ENCODE measurements at places on chromosomes 1 and 21.

- no peak for DNase-seq
Measured at GRCh38 chr1:104856091-104856490, 1106.4 kb downstream of the AMY1C start.

DNA sequence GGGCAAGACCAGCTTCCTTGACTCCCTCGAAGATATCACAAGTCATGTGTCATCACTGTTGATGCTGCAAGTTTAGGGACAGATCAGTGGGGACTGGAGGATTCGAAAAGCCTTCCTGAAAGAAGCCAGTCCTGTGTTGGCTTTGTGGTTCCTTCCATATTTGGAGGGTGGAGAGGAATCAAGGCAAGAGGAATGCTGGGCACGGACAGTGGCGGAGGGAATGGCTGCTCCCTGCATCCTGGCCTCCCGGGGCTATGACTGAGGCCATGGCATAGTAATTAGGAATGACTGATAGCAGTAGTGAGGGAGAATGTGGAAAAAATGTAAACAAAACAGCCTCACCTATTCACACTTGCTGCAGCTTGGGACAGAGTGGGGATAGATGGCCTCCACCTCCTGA lies 36.4 kb downstream of the VANGL1 start:
- no peak for DNase-seq

DNA sequence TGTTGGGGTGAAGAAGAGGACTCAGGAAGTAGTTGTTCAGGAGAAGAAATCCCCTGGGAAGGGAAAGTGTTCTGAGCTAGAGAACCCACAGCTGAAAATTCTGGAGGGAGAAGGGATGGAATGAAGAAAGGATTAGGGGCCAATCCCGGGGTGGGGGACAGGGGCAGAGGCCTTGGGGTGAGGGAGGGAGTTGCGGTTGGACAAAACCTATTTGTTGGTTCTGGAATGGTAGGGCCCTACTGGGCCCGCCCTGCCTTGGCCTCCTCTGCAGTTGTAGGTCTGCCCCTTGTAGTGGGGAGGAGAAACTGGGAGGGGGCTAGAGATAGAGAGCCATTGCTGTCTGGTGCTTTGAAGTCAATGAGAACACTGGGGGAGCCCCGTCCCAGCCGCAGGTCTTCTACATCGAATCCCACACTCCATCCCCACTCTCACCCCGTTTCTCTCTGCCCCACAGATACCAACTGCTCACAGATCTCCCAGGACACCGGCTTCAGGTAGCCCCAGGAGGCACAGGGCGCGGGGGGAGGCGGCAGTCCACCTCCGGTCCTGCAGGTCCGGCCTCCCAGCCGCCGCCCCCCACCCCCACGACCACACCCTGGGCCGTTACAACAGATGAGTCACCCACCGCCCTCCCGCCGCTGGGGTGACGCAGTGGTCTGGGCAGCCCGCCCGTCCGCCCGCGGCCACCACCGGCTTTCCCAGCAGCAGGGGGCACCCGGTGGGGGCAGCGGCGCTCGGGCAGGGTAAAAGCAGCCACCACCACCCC lies 1.1 kb downstream of the TAGLN2 start:
- peak; percentile 44 for DNase-seq

- DNase-seq = no peak
Measured at GRCh38 chr21:45639206-45640000, 4.1 kb upstream of the PCBP3 start.

DNA sequence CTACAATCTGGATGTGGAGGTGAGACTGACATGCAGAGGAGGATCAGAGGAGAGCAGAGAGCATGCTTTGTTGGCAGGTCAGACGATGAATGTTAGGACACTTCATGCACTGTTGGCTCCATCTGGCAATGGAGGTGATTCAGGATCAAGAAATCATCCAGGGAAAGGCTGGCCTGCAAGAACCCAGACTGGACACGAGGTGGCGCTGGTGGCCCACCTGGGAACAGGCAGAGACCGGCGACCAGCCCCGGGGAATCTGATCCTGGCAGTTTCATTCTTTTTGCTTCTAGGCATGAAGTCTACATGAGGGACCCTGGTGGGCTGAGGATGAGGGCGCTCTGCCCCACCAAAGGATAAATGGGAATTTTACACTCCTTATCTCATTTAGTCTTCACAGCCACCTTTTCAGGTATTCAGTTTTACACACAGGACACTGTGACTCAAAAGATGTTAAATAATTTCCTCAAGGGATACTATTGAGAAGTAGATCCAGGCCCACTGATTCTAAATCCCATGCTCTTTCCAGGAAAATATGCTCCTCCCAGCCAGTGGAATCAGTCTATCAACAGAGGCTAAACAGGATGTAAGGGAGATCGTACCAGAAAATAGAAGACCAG lies 26.2 kb upstream of the SCMH1 start:
- peak; percentile 74 for DNase-seq

GRCh38 chr1:34780528-34780927 lies 486 bp upstream of the GJB3 start:
- DNase-seq = no peak

DNA sequence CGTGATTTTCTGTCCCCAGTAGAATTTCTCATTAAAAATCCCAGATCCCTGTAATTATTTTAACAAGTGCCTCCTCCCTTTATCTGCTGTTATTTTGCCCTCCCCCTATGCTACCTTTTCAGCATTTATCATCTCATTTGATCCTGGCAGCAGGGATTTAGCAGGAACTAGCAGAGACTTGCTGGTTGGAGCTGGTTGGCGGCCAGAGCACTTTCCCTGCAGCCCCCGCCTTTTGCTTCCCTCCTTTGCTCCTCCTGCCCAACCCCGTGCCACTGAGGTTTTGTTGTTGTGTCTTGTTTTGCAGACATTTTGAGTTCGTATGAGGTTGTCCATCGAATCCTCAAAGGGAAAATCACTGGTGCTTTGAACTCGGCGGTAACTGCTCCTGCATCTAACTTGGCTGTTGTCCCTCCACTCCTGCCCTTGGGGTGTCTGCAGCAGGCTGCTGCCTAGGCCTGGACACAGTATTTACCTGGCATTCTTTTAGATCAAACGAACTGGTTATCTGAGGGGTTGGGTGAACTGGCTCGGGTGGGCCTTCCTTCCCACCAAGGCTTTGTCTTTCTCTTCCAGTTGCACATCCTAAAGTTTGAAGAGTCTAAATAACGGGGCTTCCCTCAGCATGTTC lies 11.2 kb downstream of the UBE2Q1 start:
- no peak for DNase-seq

DNA sequence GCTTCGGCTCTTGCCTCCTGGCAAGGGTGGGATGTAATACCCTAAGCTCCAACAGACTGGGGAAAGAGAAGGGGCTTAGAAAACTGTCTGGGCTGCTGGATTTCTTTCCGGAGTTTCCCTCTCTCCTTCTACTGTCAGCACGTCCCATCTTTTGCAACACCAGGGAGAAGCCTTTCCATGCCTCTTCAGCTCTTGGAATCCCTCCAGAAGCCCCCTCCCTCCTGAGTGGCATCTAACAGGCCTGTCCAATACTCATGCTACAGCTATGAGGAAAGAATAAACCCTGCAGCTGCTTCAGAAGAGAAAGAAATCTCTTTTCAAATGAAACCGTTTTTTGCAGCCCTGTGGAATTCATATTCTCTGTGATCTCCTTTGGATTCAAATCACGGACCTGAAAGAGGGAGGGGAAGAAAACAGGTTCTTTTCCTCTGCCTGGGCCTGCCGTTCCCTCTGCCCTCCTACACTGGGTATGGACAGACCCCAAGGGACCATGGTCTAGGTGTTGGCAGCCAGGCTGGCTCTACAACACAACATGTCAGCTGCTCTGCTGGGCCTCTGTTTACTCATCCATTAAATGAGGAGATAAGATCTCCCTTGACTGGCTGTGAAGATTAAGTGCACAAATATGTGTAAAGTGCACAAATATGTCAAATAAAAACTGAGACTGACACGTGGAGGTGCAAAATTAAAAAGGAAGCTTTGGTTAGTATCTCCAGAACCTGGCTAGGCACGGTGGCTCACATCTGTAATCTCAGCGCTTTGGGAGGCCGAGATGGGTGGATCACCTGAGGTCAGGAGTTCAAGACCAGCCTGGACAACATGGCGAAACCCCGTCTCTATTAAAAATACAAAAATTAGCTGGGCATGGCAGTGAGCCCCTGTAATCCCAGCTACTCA lies 6.0 kb upstream of the CAPN2 start:
- no peak for DNase-seq

GRCh38 chr1:4736254-4736653 lies 81.8 kb downstream of the AJAP1 start:
- peak; percentile 91 for DNase-seq

- no peak for DNase-seq
Measured at GRCh38 chr1:51359879-51360278, 29.5 kb upstream of the TTC39A start.

DNA sequence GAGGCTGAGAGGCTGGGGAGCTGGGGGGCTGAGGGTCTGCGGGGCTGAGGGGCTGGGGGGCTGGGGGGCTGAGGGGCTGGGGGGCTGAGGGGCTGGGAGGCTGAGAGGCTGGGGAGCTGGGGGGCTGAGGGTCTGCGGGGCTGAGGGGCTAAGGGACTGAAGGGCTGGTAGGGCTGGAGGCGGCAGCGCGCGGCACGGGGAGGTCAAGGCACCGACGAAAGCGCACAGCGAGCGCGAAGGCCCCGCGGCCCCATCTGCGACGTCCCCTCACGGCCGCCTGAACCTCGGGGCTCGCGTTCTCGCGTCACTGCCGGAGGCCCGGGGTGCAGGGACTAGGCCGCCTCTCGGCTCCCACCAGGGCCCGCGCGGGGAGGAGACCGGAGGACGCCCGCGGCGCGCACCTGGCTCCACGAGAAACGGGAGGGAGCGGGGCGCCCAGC lies 356 bp downstream of the INTS11 start:
- DNase-seq = no peak

- DNase-seq = no peak
Measured at GRCh38 chr1:159916242-159917051, 8.9 kb downstream of the TAGLN2 start.

- no peak for DNase-seq
Measured at GRCh38 chr1:224650290-224650689, 34.2 kb downstream of the CNIH3 start.

GRCh38 chr1:81129366-81129765 lies 671.4 kb upstream of the ADGRL2 start:
- DNase-seq = no peak

DNA sequence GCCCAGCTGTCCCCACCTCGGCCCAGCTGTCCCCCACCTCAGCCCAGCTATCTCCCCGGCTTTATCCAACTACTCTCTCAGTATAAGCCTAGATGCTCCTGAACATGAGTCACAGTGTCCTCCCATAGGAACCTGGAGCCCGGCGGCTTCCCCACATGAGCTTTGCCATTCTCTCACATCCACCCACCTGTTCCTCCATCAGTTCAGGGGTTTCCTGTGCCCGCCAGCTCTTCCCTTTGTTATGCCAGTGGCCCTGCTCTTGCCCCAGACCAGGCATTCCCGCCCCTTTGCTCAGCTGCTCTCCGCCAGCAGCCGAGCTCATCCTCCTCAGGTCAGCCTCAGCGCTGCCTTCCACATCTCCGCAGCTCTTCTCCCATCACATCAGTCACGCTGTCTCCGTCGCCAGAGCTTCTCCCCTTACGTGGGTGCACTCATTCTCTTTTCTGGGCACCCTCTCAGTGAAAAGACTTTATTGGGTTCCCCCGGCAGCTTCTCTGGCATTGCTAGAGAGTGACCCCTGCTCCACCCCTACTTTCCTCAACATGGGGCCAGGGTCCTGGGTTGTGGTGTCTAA lies 89.5 kb upstream of the CSF3R start:
- no peak for DNase-seq

- no peak for DNase-seq
Measured at GRCh38 chr1:45353685-45354084, 13.4 kb upstream of the MUTYH start.

DNA sequence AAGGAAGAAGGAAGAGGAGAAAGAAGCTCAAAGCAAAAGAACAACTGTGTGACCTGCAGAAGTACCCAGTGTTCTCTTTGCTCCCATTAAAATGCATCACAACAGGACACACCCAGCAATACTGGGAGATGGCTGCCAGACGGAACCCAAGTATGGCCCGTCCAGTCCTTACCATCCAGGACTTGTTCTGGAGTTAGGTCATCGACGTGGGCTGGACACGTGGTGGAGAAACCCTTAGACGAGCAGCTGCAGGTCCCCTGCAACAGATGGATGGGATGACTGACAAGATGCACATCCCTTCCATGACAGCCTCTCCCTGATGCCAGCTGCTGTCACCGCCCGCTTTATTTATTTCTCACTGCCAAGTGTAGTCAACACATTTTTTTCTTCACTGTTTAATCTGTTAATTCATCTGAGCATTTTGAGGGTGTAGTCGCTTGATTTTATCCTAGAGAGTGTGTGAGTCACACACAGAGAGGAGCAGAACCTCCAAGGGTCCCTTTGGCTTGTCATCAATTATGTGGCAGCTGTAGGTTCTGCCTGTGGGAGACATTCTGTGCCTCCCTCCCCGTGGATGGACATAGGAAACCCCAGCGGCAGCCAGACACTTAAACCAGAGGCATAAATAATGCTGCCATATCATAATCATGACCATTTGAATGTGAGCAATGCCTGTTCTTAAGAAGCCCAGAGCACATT lies 80.9 kb downstream of the ABCA4 start:
- no peak for DNase-seq

GRCh38 chr1:1832820-1833219 lies 54.5 kb upstream of the NADK start:
- DNase-seq = no peak

- no peak for DNase-seq
Measured at GRCh38 chr1:59123081-59123681, 173.7 kb upstream of the FGGY start.

DNA sequence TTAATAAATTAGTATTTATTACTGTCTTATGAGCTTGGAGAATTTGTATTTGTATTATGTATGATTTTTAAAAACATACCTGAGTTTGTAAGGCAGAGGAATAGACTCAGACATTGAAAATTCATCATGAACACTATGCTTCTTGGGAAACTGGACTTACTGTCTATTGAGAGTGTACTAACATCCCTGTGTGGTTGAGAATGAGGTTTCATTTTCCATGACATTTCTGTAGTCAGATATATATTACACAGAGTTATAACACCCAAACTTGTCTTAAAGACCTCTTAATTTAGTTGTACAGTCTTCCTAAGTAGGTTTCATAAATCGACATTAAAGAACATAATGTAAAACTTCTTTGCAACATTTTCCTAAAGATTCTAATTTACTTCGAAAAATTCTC lies 30.0 kb downstream of the PPP2R5A start:
- no peak for DNase-seq

All from KBM-7 (cell line).